T-helper 9 cell (primary cell): ENCODE measurements at places on chromosomes 4 and X.

GRCh38 chr4:76688619-76689144, 209.3 kb downstream of the SOWAHB start:
- no peak for DNase-seq

- no peak for DNase-seq
Measured at GRCh38 chr4:37981844-37982720, 21.9 kb downstream of the PTTG2 start.

DNA sequence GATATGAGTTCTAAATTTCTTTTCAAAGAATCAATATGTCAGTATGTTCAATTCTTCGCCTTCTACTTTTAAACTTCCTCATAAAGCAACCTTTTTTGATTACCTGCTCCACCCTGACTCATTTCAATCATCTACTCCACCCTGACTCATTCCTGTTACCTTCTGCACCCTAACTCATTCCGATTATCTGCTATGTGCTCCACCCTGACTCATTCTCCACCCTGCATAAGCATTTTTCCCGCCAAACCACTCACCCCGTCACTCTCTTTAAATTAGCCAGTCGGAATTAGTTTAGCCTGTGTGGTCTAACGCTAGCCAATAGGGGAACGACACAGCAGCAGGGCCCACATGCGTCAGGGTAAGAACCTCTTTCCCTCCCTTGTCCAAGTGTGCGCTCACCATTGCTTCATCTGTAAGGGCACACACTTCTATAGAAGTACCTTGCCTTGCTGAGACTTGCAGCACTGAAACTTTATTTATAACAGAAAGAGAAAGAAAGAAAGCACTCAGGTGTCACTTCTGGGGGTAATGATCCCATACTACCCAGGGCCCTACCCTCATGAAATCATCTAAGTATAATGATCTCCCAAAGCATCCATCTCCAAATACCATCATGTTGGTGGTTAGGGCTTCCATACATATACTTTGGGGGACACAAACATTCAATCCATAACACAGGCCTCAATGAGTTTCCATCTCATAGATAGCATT, 875.2 kb downstream of the RAPGEF2 start:
- no peak for DNase-seq

DNA sequence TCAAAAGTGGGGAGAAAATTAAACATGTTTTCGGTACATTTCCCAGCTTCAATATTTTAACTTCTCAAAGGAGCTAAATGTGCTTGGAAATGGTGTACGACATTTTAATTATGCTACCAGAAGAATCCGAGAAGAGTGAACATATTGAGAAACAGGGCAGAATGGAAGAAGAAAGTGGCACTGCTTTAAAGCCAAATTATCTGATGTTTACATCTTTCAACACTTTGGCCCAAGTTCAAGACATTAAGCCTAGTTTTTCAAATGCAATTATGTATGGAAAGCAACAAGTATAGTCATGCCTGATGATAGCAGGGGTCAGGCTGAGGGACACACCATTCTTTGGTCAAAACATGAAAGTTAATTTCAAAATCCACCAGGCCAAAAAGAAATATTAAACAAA, 577.9 kb upstream of the ZFP42 start:
- DNase-seq = no peak

- DNase-seq = no peak
Measured at GRCh38 chrX:55874807-55875206, 157.3 kb downstream of the RRAGB start.

DNA sequence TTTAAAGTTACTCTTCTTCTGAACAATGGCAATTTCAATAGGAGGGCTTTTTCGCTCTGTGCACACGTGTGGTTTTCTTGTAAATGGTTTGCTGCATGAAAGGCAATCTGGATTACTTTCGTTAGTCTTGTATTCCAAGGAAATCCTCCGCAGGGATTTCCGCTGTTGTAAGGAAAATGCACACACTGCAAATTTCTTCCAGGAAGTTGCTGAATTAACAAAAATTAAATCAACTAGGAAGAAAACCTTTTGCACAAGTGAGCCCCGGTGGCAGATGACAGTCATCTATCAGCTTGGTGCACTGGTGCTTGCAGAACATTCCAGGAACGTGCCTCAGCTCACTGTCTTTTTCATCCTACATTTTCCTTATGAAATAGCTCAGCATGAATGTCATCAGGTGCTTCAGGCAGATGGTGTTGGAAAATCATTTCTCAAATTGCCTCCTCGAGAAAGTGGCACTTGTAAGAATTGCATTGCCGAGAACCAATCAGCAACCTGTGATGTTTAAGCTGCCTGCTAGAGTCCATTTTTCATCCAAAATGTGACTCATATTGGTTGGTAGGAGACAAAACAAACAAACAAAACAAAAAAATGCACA, 272.4 kb upstream of the VCX start:
- DNase-seq = no peak

- DNase-seq = peak; percentile 49
Measured at GRCh38 chr4:108168671-108169523, at the start of gene LEF1. Gene LEF1, minus strand, starts transcription at chr4:108168932. Its CDS starts 1,165 bp downstream, at chr4:108167767.

GRCh38 chr4:164212134-164212533, 541.8 kb upstream of the SMIM31 start:
- DNase-seq = no peak

DNA sequence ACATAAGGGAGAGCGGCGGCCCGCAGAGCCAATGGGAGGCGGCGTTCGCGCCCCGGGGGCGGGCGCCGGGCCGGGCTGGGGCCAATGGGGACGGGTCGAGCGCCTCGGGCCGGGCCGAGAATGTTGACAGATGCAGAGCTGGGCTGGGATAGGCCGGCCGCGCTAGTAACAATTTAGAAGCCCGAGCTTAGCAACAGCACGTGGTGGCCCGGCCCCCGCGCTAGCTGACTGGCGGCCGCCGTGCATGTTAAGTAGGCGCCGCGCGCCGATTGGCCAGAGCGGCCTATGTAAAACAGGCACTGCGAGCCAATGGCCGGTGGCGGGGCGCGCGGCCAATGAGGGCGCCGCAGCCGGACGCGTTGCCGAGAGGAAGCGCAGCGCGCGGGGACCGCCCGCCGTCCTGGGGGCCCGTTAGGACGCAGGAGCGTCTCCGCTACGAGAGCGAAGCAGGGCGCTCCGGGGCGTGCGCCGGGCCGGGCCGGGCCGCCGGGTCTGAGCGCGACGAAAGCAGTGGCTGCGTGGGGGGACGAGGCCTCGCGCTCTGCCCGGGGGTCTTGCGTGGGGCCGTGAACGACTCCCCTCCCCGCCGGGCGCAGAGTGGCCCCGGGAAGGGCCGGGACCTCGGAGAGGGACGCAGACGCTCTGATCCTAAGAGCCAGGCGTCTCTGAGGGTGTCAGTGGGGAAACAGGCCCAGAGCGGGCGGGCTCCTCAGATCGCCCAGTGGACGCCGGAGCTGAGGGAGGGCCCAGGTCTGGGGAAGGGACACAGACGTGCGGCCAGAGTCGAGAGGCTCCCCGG, 435 bp upstream of the MXD4 start:
- DNase-seq = peak; percentile 93

DNA sequence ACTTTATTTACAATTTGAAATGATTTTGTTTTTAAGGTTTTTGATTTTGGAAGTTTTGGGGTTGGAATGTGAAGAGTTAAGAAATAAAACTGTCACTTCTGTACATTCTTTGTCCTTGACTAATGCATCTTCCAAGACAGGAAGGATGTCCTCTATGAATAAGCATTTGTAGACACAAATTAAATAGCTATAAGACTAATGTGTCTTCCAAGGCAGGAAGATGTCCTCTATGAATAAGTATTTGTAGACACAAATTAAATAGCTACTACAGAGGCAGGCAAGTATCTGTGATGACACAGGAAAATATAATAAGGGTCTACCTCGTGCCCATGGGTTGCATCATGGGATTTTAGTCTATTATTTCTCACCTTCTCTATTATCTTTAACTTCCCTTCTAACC, 14.5 kb downstream of the PRSS48 start:
- no peak for DNase-seq

DNA sequence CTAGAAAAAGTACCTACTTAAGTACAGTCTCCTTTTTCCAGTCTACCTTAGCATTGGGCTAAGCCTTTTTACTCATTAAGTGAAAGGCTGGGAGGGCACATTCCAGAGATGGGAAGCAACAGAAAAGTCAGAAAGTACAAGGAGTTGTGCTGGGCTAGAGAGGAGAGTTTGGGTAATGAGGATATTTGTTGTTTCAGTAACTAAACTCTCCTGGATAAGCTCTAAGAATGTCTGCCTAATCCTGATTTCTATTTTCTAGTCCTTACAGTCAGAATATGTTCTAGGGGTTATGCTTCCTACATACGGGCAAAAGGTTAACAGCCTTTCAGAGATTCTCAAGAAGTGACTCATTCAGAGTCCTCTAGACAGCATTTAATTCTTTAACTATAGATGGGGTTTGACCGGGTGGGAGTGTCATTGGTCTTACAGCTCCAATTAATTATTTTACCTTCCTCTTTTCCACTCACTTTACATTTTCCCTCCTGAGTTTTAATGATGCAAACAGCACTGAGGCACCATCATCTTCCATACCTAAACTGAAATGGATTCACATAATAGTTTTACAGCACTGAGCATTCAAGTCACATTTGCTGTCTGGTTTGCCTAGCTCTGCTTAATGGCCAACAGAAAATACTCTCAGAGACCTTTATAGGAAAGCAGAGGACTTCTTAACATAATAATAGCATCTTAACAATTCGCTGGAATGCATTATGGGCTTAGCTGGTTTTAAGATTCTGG, 42.9 kb downstream of the USP26 start:
- no peak for DNase-seq

- no peak for DNase-seq
Measured at GRCh38 chrX:97639526-97639925, 755.8 kb downstream of the RPA4 start.

DNA sequence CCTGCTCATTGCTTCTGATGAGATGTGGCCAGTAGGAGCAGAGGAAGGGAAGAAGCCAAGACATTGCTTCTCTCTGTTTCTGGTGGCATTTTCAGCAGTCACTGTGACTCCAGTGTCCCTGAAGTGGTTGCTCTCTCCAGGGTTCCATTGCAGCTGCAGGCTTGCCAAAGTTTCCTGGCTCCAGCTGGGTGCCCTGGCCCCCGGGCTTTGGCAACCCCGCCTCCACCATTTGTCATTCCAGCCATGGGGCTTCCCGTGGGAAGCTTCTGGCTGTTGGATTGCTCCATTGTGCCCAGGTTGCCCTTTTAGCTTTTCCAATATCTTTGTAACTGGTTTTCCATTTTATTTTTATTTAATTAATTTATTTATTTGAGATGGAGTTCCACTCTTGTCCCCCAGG, 12.7 kb downstream of the FGFBP1 start:
- DNase-seq = no peak

GRCh38 chr4:137519406-137519805, 12.9 kb downstream of the PCDH18 start:
- DNase-seq = no peak

- DNase-seq = no peak
Measured at GRCh38 chr4:143407474-143407873, 70.8 kb downstream of the GAB1 start.

GRCh38 chrX:121307449-121307848, 260.0 kb downstream of the GLUD2 start:
- DNase-seq = no peak

GRCh38 chr4:20617678-20618396, 82.4 kb upstream of the PACRGL start:
- DNase-seq = no peak

DNA sequence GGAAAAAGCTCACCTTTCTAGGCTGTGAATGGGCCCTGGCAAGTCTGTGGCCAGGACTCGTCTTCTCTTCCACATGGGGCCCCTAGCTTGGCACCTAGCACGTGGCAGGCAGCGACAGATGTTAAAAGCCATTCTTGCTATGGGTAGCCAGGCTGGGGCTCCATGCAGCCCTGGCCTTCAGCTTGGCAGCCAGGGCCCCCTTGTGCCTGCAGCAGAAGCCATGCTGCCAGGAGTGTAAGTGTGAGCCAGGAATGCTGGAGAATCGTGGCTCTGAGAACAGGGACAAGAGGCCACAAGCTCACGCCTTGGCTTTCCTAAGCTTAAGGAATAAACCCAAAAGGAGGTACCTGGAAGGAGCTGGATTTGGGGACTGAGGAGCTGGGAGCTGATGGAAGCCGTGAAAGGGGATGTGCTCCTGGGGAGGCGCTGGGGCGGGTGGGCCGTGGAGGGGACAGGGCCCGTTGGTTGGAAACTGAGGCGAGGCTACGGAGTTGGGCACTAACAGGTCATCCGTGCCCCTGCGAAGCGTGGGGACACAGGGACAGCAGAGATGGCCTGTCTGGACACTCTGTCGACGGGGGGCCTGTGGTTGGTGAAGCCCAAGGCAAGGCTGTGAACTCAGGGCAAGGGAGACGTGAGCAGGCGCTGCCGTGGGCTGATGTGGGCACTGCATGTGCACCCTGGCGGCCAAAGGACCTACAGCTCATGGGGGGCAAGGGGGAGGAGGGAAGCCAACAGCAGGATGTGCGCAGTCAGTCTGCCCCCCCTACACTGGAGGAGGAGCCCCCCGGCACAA, 895 bp upstream of the OPN1LW start:
- no peak for DNase-seq

- no peak for DNase-seq
Measured at GRCh38 chrX:98357146-98357545, 1473.4 kb downstream of the RPA4 start.

GRCh38 chr4:125155251-125155650, 159.5 kb upstream of the FAT4 start:
- no peak for DNase-seq

GRCh38 chr4:64814616-64815015, 405.4 kb upstream of the TECRL start:
- no peak for DNase-seq

- DNase-seq = no peak
Measured at GRCh38 chr4:3253808-3254207, 4.8 kb downstream of the MSANTD1 start.
